Mesenteric fat pad (tissue), 1 donor: ENCODE measurements at places on chromosomes 1 and 21. TPM values are rescaled to one million over a fixed set of nuclear protein-coding genes. Genes with fewer than 3 reads are reported as not detected.
A peak's percentile ranks its signal among the peaks of the same experiment; 100 is the strongest.

TCHH gene
- 1.1 TPM for total RNA-seq

BSDC1 gene
- total RNA-seq, result 63.2 TPM

GJB5 gene
- total RNA-seq, result not detected

GIPC2 gene
- 2.7 TPM for total RNA-seq

SYT6 gene
- not detected for total RNA-seq

RGL1 gene
- 80.8 TPM for total RNA-seq

MAP1LC3C gene
- total RNA-seq, result 9.8 TPM

CLCA4 gene
- total RNA-seq, result not detected

LCE1F gene
- total RNA-seq, result not detected

OR2T33 gene
- total RNA-seq, result not detected

SMIM11 gene
- total RNA-seq, result 3.9 TPM

DAB1 gene
- total RNA-seq, result 1.9 TPM

AQP10 gene
- total RNA-seq, result not detected

PROX1 gene
- total RNA-seq, result 4.1 TPM

SIPA1L2 gene
- total RNA-seq, result 28.3 TPM

DNA sequence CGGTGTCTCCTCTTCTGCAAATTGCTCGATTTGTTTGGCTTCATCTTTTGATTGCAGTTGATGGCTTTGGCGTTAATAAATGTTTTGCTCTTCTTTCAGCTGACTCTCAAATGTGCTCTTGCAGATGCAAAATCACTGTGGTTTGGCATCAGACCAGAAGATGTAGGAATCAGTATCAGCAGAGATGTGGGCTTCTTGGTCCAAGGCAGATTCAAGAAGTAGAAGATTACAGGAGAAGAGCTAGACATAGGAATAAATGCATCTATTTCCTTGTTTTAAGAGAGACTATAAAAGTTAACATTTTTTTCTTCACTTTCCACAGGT, 59.8 kb upstream of the BACH1 start:
- DNase-seq, result no peak

- DNase-seq, result no peak
Measured at GRCh38 chr1:205525495-205526285, 21.2 kb downstream of the CDK18 start.

DNA sequence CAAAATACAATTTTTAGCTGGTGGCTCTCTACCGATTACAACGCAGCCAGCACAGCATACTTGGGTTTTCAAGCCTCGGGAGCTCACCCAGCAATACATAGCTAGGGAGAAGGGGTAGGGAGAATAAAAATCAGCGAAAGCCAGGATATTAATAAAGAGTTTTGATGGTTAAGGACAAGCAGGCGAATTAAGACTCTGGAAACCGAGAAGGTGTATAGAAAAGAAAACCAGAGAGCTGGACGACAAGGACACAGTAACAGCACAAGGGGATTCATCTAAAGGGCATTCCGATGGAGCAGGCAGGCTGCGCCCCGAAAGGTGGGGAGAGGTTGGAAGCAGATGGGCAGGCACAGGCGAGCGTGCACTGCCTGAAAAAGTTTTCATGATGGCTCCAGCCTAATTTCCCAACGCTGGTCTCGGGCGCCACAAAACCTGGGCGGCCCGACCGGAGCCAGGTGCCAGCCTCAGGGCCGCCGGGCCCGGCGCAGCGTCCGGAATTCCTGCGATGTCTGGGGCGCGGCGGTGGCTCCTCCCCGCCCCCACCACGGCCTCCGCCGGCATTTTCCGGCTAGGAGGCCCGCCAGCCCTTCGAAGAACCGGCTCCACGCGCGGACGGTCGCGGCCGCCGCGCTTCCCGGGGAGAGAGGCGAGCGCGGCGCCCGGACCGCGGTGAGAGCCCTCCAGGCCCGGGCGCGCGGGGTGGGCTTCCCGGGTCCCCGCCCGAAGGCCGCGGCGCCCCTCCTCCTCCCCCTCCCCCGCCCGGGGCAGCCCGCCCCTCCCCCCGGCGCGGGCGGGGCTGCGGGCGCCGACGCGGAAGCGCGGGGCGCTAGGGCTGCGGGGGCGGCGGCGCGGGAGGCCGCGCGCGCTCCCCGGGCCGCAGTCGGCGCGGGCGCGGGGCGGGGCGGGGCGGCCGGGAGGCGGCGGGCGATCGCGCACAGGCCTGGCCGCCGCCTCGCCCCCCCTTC, 774 bp upstream of the DYRK1A start:
- DNase-seq, result peak; percentile 92

DNA sequence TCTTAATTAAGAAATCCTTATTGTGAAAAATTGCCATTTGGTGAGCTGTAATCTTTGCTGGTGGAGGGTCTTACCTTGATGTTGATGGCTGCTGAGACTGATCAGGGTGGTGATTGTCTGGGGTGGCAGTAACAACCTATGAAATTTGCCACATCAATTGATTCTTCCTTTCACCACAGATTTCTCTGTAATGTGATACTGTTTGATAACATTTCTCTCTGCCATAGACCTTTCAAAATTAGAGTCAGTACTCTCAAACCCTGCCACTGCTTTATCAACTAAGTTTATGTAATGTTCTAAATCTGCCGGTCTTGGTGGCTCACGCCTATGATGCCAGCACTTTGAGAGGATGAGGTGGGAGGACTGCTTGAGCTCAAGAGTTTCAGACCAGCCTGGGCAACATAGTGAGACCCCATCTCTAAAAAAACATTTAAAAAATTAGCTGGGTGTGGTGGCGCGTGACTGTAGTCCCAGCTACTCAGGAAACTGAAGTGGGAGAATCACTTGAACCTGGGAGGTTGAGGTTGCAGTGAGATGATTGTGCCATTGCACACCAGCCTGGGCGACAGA, 5.0 kb downstream of the KPNA6 start:
- DNase-seq, result no peak

DNA sequence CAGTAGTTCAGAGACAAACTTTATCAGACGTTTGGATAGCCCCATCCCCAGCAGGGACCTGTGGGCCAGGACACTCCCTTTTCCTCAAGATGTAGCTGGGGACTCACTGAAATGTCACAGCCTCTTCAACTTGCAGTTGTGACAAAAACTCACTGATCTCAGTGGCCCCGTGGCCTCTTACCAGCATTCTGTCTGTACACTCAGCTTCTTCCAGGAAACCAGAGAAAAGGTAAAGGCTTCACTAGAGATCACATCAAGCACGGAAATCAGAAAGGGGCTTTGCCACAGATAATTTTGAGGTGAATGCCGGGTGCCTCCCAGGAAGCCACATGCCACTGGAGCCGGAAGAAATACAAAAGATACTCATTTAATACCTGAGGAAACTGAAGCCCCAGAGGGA, 122.2 kb downstream of the CCDC185 start:
- DNase-seq, result no peak

GRCh38 chr1:92504291-92505014, 17.7 kb upstream of the GFI1 start:
- no peak for DNase-seq

DNA sequence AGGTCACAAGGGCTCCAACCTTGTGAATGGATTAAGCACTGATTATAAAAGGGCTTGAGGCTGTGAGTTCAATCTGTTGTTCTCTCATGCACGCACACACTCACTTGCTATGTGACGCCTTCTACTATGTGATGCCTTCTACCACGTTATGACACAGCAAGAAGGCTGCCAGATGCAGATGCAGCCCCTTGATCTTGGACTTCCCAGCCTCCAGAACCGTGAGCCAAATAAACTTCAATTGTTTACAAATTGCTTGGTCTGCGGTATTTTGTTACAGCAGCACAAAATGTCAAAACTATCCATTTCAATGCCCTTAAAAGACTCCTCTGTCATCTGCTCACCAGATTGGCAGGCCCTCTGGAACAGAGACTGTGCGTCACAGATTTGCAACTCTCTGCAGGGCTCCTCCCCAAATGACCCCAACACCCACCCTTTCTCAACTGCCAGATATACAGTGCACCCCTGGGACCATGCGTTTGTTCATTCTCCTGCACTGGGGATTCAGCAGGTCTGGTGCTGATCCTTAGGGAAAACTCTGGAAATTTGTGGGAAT, 47.8 kb upstream of the KANK4 start:
- no peak for DNase-seq

- DNase-seq, result no peak
Measured at GRCh38 chr1:216702170-216702569, 21.1 kb downstream of the ESRRG start.

DNA sequence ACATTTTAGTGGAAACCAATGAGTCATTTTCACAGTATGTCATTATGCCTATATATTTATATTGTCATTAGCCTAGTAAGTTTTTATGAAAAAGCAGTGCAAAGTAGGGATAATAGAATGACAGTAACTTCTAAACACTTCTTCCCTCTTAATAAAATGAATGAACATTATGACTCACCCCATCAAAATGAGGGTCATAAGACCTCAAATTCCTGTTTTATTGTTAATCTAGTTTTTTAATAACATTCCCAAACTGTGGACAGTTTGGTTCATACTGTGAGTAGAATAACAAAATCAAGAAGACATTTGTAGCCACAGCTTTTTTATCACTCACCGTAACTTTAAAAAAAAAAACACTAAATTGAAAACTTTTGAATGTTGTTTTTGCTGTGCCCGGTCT, 160.5 kb downstream of the LRRC40 start:
- no peak for DNase-seq

GRCh38 chr1:81453971-81454370, 346.8 kb upstream of the ADGRL2 start:
- no peak for DNase-seq

GRCh38 chr21:14995695-14996490, 68.9 kb downstream of the NRIP1 start:
- DNase-seq, result no peak

- no peak for DNase-seq
Measured at GRCh38 chr1:44408632-44409602, 3.9 kb downstream of the RNF220 start.

- DNase-seq, result no peak
Measured at GRCh38 chr1:177054542-177054941, 110.0 kb downstream of the ASTN1 start.

DNA sequence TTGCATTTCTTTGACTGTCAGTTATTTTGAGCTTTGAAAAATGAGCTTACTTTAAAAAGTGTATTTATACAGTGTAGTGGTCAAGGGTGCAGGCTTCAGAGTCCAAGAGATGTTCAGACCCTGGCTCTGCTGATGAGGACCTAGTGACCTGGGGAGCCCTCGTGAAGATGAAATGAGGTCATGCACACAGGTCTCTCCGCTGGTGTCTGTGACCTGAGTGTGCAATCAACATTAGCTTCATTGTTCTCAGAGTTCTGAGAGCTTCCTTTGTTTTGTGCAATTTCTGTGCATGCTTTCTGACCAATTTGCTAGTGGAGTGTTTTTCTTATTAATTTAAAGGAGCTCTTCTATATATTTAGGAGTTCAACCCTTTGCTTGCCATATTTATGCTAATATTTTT, 71.3 kb downstream of the RIPK4 start:
- no peak for DNase-seq

DNA sequence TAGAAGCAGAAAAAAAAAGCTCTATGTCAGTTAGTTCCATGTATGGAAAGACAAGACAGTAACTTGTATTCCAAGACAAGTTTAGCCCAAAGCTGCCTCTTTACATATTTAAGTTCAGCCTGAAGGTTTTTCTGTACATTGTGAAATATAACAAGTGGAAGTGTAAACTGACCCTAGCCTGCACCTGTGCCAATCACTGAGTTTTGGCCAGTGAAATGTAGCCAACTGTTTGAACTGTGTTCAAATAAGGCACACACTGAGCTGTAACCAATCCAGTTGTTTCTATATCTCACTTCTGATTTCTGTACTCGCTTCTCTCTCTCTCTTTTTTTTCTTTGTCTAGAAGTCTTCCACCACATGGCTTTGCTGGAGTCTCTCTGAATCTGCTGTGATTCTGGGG, 1227.1 kb downstream of the NCAM2 start:
- no peak for DNase-seq

DNA sequence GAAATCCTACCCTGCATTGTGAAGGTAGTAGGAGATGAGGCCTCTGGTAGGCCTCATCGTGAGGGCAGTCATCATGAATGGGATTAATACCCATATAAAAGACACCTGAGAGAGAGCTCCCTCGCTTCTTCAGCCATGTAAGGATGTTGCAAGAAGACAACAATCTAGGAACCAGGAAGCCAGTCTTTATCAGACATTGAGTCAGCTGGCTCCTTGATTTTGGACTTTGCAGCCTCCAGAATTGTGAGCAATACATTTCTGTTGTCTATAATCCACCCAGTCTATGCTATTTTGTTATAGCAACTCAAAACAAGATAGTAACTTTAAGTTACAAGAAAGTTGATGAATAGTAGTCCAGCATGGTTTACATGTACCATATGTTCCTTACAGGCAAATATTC, 208.5 kb downstream of the KCNT2 start:
- DNase-seq, result no peak

DNA sequence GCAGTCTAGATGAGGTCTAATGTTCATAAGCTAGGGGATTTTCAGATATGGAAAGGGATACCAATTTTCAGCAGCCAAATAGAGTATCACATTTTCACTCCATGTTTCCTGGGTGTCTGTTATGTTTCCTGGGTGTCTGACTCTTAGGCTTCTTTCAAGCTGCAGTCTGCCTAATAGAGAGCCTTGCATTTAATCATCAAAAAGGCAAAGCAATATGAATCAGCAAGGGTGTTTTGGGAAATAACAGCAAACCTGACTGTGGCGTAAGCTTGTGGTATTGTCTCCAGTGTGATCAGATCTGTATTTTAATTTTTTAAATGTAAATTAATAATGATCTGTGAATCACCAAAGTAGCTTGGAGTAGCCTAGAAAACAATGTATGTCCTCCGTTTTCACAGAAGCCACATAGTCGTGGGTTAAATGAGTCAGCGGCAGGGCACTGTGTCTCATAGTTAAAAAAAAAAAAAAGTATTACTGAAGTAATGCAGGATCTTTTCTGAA, 10.4 kb downstream of the LGALS8 start:
- DNase-seq, result no peak
